ENCODE measurements at places on chromosomes 16 and 17.

GRCh38 chr17:57016764-57017116 lies 38.8 kb downstream of the SCPEP1 start:
- no peak for DNase-seq

GRCh38 chr16:49350265-49351095 lies 23.1 kb upstream of the C16orf78 start:
- peak; percentile 71 for DNase-seq

- no peak for DNase-seq
Observed at GRCh38 chr16:19084139-19084538, 16.7 kb downstream of the COQ7 start.

DNA sequence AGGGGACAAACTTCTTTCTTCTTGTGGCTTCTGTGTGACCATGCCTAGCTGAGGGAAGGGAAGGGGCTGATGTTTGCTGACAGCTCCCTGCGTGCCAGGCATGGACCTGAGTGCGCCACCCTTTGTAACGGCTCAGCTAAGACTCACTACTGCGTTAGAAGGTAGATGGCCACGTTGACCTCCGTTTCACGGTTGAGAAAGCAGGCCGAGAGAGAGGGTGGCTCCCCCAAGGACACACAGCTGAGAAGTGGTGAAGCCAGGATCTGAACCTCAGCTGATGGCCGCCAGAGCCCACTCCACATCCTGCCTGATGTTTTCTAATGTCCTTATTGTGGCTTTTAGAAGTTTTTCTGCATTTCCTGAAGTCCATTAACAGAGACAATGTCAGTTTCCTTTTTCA lies 45.1 kb downstream of the RGS9 start:
- DNase-seq = no peak
